ENCODE measurements at places on chromosomes 12 and 14.

DNA sequence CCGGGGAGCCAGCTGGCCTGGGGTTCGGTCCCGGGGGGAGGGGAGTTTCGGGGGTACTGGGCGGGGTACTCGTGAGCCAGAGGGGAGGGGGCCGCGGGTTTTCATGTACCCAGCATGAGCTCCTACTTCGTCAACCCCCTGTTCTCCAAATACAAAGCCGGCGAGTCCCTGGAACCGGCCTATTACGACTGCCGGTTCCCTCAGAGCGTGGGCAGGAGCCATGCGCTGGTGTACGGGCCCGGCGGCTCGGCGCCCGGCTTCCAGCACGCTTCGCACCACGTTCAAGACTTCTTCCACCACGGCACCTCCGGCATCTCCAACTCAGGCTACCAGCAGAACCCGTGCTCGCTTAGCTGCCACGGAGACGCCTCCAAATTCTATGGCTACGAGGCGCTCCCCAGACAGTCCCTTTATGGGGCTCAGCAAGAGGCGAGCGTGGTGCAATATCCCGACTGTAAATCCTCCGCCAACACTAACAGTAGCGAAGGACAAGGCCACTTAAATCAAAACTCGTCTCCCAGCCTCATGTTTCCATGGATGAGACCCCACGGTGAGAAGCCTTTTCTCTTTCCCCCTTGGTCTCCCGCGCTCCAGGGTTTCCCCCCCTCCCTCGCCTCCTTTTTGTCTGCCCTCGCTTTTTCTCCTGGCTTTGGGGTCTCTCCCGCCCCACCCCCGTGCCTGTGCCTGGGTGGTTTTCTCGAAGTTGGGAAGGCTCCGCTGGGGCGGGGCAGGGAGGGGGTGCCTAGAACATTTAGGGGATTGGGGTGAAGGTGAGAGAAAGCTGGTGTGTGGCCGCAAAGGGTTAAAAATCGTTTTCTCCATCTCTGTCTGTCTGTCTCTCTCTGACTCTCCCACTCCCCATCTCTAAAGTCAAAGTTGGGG, 627 bp downstream of the HOXC8 start:
- DNase-seq: no peak

DNA sequence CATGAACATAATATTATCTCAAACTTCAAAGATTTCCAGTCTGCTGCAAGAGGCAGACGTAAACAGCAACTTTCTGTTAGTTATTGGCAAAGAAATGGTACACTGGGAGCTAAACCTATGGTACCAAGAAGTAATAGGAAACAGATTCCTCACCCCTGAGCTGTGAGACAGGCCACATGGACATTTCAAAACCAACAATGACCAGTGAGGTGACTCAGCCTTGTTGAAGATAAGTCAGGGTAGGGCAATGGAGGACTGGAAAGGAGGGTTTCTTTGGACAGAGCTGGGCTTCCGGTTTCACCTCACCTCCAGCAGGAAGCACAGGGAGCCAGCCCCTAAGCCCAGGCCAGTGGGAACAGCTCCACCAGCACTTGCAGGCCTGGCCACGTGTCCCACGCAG, 1320.5 kb downstream of the AACS start:
- DNase-seq: no peak

GRCh38 chr14:101929946-101930345, 34.4 kb upstream of the DYNC1H1 start:
- no peak for DNase-seq

DNA sequence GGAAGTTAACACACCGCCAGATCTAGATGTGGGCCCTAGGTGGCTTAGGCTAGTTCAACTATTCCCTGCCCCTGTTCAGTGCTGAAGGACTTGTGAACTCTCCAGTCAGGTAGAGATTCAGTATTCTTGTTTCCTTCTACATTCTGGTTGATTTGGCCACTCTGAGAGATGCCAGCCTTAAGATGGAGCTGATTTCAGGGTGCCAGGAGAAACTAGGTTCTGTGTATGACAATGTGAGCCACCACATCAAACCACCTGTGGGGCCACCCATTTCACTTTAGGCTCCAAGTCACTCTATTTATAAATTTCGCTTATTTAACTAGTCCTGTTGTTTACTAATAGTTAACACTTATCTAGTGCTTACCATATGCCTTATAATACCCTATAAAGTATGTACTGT, 26.0 kb downstream of the FRMD6 start:
- no peak for DNase-seq

- DNase-seq: no peak
These were observed 1.2 kb upstream of the LRP1-AS start for GRCh38 chr12:57148469-57149244.

DNA sequence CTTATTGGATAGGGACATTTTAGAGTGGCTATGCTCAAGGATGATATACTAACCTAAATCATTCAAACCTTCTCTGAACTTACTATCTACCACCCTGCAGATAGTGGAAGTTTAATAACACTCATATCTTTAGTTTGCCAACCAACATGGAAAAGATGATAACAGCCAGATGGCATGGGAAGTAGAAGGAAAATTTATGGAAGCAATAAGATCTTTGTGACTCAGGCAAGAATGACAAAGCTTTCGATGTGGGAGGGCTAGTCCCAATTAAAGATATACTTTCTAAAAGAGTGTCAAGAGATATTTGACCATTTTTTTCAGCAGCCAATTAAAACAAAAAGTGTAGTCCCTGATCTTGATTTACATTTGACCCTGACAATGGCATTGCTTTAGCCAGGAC, 631.7 kb downstream of the RPS29 start:
- no peak for DNase-seq

DNA sequence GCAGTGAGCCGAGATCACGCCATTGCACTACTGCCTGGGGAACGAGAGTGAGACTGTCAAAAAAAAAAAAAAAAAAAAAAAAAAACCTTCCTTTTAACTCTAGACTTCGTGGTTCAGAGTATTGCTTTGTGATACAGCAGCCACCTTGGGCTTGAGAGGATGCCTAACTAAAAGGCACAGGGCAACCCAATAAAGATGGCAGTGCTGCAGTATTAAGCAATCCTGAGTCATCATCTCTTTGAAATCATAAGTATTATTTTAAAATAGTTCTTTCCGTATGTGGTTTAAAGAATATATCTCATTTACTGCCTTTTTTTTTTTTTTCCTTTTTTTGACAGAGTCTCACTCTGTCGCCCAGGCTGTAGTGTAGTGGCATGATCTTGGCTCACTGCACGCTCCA, 116.1 kb downstream of the PLEKHA5 start:
- DNase-seq: no peak

- no peak for DNase-seq
These were observed 6.2 kb upstream of the CGRRF1 start for GRCh38 chr14:54503486-54503885.

DNA sequence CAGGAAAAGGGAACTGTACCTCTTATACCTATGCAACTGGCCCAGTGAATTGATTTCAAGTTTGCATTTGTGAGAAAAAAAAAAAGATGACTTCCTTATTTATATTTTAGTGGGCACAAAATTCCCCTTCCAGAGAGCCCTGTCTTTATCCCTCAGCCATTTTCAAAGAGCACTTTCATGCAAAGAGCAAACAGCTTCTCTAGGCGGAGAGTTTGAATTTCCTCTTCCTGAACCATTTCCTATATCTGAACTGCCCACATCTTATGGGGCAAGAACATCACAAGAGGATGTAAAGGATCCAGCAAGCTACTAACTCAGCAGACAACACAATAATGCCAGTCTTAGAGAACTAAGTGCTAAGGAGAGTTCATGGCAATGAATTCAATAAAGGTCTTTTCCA, 22.3 kb upstream of the PLXNC1 start:
- no peak for DNase-seq

- DNase-seq: no peak
These were observed 9.2 kb downstream of the RNASE9 start for GRCh38 chr14:20551606-20552005.

DNA sequence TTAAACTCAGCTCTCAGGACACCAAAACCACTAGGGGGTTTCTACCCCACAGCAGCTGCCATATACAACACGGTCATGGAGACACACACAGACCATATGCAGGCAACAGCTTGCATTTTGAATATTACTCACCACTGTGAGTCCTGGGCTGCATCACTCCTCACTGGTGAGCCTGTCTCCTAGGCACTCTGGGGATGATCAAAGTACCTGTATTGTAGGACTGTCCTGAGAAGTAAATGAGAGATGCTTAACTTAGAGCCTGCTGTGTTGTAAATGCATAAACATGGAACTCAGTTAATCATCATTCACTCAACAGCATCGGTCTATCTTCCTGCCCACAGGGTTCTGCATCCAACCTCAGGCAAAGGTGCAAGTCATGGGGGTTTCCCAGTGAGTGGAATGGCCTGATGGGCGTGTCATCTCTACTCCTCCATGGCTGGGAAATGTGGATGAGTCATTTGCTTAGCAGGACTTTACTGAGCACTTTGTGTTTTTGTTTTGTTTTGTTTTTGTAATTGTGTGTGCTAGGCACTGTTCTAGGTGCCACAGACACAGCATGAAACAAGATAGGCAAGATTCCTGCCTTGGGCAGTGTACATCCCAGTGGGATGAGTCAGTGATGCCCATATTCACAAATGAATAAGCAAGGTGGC, 1141.2 kb upstream of the TMEM132C start:
- no peak for DNase-seq

DNA sequence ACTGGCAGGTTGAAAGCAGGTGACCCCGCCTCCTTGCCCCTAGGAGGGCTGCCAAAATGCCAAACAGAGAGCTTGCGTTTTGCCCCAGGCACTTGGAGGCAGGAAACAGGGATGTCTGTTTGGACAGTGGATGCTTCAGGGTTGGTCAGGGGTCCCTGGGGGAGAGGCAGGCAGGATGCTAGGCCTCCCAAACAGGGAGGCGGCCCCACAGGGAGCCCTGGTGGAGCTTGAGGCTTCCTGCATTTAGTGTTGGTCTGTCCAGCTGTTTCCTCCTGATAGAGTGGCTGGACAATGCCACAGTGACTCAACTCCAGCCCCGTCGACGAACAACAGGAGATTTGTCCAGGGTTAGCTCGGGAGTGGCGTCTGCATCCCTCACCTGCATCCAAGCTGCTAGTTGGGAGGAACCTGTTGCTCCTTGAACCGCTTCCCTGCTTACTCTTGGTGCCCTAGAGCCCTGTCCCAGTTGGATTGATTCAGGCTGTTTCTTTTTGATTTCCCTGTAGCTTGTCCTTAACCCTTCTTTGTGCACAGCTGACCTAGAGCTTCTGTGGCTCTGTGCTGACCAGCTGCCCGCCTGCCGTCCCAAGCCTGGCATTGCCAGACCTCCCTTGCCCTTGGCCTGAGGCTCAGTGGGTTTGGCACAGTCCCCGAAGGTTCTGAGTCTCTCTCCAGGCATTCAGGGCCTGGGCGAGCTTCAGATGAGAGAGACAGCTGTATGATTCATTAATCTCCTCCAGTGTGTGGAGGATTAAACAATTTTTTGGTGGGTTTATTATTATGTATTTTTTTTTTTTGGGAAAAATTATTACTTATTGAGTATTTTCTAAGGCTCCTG, 45.9 kb downstream of the TSPAN9 start:
- DNase-seq: no peak

- no peak for DNase-seq
These were observed 1.8 kb upstream of the FAM222A start for GRCh38 chr12:109711596-109712461.
